ENCODE measurements at places on chromosomes 11 and 22. TPM values are rescaled to one million over a fixed set of nuclear protein-coding genes. Genes with fewer than 3 reads are reported as not detected.

KRTAP5-1 gene
- total RNA-seq = 1.2 TPM

NAALADL1 gene
- total RNA-seq = 8.3 TPM

GRCh38 chr11:131822506-131822905 is 452.1 kb downstream of the NTM start:
- no peak for DNase-seq

DNA sequence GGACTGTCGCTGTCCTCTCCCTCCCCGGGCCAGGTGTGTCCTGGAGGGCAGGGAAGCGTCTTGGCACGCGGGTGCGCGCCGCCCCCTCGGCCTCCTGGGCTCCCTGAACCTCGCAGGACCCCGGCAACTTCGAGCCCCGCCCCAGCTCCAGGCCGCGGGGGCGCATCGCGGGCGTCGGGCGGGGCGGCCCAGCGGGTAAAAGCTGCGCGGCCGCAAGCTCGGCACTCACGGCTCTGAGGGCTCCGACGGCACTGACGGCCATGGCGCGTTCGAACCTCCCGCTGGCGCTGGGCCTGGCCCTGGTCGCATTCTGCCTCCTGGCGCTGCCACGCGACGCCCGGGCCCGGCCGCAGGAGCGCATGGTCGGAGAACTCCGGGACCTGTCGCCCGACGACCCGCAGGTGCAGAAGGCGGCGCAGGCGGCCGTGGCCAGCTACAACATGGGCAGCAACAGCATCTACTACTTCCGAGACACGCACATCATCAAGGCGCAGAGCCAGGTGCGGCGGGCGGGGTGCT is at the start of gene CST6:
Gene CST6 (plus strand): TSS at position 224 of the 519 bp plus-strand sequence. CDS start 37 bp downstream, at position 261.
- DNase-seq = no peak

DNA sequence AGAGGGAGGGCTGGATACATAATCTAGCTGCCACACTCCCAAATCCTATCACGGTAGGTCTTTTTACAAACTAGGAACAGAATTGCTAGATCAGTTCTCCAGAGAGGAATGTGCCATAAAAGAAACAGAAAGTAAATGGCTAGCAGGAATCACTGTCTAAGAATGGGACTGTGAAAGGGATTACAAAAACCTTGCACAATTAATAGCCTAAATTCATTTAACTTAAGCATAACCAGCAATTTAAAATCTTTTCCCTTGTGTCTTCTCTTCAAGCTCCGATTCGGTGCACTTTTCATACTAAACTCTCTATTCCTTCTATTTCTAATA is 35.2 kb downstream of the APOL5 start:
- no peak for DNase-seq

DNA sequence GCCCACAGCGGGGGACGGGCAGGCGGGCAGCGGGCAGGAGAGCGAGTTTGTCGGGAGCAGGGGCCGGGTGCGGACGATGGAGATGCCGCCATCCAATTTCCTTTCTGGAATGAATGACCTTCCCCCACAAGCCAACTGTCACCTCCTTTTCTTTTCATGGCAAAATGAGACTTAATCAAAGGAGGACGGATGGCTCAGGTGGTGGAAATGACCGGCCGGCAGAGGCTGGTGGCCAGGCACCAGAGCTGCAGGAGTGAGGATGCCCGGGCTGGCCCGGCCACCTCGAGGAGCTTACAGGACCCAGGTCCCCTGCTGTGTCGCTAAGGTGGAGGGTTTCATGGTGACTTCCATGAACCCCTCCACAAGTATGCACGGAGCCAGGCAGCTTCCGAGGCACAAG is 11.7 kb downstream of the SHISAL1 start:
- DNase-seq = no peak

DNA sequence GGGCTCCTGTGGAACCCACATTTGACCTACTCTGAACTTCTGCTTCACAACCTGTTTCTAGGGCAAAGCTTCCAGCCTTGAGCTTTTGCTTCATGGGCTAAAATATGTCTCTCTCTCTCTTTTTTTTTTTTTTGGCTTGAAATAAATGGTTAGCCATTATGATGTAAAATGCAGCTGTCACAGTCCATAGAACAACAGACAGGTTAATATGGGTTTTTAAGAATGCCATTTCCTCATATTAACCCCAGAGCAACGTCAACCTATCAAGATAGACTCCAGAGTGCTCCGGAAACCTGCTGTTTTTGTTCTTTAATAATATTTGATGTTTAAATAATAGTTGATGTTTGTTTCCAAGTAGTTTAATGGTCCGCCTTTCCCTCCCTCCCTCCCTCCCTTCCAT is 285.6 kb downstream of the TENM4 start:
- no peak for DNase-seq

DNA sequence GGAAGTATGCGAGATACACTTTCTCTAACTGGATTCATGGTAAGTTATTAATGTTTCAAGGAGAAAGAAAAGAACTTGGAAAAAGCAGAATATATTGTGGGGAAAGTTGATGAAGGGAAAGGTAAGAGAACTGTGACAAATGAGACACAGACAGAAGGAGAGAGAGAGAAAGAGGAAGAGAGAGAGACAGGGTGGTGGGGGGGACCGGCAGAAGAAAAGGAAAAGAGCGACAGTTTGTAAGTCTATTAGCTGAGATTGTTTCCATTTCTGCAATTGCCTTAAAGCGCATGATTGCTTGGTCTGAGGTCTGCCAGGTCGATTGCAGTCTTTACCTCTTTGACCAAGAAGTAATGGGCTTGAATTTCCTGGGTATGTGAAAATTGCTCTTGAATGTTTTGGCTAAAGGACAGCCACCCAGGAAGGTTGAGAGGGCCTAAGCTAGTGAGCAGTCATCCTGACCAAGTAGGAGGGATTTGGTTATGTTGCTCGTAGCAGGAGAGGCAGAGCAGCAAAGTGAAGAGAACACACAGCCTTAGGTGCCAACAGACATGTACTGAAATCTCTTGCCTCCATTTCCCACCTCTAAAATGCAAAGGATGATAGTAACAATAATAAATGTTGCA is 23.6 kb upstream of the TMA7B start:
- no peak for DNase-seq

DNA sequence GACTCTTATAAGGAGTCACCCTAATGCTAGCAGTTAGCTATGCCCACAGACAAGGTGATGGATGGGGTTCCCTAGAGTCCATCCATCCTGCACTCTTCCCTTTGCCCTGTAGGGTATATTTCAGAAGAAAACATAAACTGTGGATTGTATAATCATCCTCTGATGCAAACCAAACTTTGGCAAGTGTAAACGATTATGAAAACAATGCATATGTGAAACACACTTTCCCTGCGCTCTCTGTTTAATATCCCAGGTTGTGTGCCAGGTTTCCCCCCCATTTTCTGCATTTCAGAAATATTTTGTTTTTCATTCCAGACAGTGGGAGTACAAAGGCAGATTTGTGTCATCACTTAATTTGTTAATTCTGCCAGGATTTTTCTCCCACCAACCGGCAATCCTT is 110.0 kb downstream of the LDLRAD3 start:
- no peak for DNase-seq

DNA sequence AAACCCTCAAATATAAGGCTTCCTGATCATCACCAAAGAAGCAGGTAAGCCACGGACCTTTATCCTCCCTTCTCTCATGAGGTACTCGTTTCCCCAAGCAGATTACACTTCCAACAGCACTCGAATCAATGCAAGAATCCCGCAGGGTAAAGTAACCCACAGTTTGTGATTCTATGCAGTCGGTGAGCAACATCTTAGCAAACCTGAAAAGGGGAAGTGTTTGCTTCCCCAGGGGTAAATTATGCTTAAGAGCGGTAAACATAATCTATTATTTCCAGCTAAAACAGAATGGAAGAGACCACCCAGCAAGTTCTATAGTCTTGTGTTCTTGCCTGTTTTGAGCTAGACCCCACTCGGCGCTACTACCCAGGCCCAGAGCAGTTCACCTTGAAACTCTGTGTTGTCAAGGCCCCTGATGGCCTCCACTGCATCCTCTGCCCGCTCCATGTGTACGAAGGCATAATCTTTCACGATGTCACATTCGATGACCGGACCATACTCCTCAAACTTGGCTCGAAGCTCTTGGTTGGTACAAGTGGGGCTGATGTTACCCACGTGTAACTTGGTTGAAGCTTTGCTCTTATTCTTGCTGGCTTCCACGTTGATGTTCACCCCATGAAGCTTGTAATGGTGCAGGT is 1.3 kb downstream of the RBM4B start:
- no peak for DNase-seq

GRCh38 chr11:116287866-116288265 is 484.9 kb downstream of the BUD13 start:
- no peak for DNase-seq

DNA sequence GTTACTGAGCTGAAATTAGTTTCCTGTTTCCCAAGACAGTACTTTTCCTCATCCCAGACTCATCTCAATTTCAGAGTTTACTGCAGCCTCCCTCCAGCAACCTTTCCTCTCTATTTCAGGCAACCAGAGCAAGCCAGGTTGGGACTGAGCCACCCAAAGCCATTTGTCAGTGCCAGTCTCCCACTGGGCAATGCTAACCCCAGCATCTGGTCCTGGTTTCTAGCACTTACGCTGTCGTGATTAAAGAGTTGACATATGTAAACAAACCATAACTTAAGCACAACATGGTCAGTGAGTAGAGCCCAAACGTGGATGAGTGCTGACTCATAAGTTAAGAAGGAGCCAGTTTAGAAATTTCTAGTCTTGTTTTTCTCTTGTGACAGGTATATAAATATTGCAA is 119.6 kb upstream of the BLID start:
- no peak for DNase-seq

GRCh38 chr11:33931067-33931466 is 39.2 kb upstream of the LMO2 start:
- DNase-seq = no peak

GRCh38 chr11:121452609-121453150 is at the start of gene SORL1-AS1:
TSS of gene SORL1-AS1 (minus strand) at chr11:121452967.
- no peak for DNase-seq
